ENCODE measurements at places on chromosomes 5 and 9. TPM values are rescaled to one million over a fixed set of nuclear protein-coding genes. Genes with fewer than 3 reads are reported as not detected.

Gene ADGRD2
- not detected for total RNA-seq

Gene SPATA6L
- 2.4 TPM for total RNA-seq

Gene TPPP
- 0.28 TPM for total RNA-seq

Gene RNF44
- 90.8 TPM for total RNA-seq

Gene LCN9
- not detected for total RNA-seq

Gene GDF9
- 0.59 TPM for total RNA-seq

Gene ARL14EPL
- not detected for total RNA-seq

- no peak for DNase-seq
Observed at GRCh38 chr5:155540000-155540595, 526.5 kb downstream of the KIF4B start.

DNA sequence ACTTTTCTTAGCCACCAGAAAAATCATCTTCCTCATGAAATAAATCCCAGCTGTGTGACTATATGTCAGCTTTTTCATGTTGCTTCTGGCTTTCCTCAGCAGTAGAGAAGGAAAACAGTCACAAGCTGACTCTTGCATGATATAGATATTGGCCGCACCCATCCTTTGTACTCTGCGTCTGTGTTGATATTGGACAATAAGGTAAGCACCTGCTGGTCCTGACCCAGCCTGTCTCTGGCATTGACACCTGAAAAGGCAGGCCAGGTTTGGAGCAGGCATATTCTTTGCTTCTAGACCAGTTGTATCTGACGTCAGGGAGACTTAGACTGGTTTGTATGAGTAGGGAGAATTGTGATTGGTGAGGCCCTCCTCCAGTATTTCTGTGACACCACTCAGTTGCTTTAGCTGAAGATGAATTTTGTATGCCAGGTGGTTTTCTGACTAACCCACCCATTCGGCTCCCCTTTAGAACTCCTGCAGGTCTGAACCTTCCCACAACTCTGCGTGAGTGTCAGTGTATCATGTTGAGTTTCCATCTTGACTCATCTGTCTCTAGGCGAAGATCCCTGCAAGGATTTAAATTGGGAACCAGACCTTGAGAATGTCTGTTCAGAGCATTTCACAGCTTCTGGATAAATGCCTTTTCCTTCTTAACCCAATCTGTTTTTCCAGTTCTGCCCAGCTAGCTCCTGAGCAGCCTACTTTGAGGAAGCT lies 151.2 kb upstream of the RUSC2 start:
- DNase-seq = no peak

DNA sequence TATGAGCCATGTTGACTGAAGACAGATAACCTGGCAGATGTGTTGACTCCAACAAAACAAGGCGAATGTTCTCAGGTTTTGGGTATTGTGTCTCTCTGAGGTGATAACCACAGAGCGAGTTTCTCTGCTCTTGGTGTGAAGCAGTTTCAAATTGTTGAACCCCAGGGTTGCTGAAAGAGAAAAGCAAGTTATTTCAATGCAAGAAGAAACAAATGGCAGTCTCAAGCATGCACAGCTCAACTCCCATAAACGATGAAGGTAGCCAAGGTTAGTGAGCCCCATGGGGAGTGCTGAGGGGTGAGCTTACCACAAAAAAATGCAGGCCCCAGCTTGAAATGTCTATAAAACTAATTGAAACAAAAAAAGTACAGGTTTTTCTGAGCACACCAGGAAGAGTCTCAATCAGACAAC lies 220.8 kb upstream of the DAPK1 start:
- no peak for DNase-seq

DNA sequence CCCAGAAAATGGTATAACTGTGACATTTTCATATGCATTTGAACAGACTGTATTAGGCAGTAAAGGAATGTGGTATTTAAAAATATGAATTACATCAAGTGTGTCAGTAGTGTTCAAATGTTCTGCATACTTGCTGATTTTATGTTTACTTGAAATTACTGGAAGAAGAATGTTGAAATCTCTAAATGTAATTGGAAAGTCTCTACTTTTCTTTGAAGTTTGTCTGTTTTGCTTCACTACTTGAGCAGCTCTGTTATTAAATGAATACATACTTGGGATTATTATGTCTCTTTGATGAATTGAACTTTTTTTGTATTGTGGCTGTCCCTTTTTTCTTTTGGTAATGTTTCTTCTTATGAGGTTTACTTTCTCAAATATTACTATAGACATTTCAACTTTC lies 205.6 kb downstream of the TAF11L14 start:
- no peak for DNase-seq

GRCh38 chr9:120928015-120928482 lies 1.5 kb upstream of the TRAF1 start:
- no peak for DNase-seq

GRCh38 chr5:140109759-140110645 lies 3.9 kb upstream of the PURA start:
- DNase-seq = no peak

GRCh38 chr9:89799766-89800165 lies 195.0 kb downstream of the GADD45G start:
- DNase-seq = no peak

GRCh38 chr5:79692596-79692995 lies 3.0 kb downstream of the CMYA5 start:
- no peak for DNase-seq

DNA sequence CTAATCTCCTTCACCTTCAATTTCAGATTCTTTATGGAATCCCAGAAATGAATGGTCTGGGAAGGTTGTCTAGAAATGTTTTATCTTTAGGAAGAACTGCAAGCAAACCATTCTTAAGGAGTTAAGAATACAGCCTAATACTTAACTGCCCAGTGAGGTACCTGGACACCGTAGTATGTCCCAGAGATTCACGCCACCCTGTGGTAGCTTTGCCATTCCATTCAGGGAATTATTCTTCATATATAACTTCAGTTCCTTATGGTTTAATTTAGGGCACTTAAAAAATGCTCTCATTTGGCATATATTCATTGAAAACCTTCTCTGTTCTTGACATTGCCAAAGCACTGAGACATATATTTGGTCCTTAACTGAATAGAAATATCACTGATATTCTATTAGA lies 49.7 kb downstream of the ACTBL2 start:
- no peak for DNase-seq

DNA sequence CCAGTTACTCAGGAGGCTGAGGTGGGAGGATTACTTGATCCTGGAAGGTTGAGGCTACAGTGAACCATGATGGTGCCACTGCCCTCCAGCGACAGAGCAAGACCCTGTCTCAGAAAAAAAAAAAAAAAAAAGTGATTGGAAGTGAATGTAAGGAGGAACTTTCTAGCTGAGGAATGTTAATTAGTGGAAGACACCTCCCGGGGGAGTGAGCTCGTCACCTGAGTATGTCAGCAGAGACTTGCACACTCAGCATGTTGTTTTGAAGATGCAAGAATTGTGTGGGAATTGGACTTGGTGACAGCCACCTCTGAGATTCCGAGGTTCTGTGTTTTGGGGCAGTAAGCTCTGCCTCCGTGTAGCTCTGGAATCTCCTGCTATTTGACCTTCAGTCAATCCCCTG lies 3.6 kb downstream of the SYNPO start:
- DNase-seq = no peak

Data from Caco-2 (cell line).